ENCODE measurements at places on chromosomes 5 and 9.

DNA sequence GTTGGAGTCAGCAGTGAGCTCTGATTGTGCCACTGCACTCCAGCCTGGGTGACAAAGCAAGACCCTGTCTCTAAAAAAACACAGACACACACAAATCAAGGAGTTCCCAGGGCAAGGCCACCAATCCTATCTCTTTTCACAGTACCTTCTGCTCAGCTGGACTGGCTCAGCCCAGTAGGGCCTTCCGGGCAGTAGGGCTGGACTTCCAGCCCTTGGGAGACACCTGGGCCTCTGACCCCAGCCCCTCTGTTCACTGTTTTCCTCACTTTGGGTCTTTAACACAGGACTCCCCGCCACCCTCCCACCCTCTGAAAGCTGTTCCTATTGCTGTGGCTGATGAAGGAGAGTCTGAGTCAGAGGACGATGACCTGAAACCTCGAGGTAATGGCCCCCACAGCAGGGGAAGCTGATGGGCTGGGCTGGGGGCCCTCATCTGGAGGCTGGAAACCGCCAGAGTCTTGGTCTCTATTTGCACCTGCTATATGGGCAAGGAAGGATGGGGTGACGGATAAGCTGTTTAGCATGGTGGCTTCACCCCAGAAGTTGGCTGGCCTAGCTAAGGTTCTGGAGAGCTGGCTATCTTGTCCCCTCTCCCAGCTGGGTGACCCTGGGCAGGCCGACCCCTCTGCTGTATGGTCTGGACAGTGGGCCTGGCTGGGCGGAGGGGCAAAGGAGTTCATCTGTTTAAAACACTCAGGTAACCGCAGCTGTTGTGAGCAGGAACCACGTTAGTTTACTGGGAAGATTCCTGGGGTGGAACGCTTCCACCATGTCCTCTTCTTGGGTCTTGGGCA lies 25.6 kb downstream of the USP20 start:
- no peak for DNase-seq

GRCh38 chr5:177982072-177982727 lies 13.8 kb downstream of the PROP1 start:
- DNase-seq = no peak

- DNase-seq = no peak
These were observed 38.5 kb downstream of the CYSTM1 start for GRCh38 chr5:140213370-140213983.

- DNase-seq = no peak
These were observed 1079.7 kb upstream of the DMAC1 start for GRCh38 chr9:8879284-8879683.

- peak; percentile 32 for DNase-seq
These were observed 157.7 kb upstream of the POU5F2 start for GRCh38 chr5:93899026-93899600.

GRCh38 chr9:128532581-128532980 lies 19.8 kb upstream of the SPTAN1 start:
- DNase-seq = no peak
